ENCODE measurements at places on chromosomes 16 and 17. TPM values are rescaled to one million over a fixed set of nuclear protein-coding genes. Genes with fewer than 3 reads are reported as not detected.

The GAS2L2 gene
- total RNA-seq, result not detected

The CDH3 gene
- total RNA-seq, result 3.6 TPM

- DNase-seq, result no peak
Measured at GRCh38 chr17:80710714-80711302, 166.2 kb downstream of the RPTOR start.

DNA sequence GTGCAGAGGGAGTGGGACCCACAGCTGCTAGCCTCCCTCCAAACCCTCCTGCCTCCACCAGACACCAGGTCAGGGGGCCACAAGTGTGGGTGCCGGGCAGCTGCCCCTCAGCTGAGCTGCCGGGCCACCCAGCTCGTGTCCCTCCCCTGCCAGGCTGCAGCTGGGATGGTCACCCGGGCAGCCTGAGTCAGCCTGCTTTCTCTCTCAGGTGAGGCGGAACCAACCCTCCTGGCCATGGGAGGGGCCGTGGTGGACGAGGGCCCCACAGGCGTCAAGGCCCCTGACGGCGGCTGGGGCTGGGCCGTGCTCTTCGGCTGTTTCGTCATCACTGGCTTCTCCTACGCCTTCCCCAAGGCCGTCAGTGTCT is 6.9 kb downstream of the SLC16A3 start:
- no peak for DNase-seq

- DNase-seq, result no peak
Measured at GRCh38 chr16:49021136-49021535, 260.5 kb downstream of the CBLN1 start.

All from osteocyte (in vitro differentiated cells).